ENCODE measurements at places on chromosomes 3 and 15.

DNA sequence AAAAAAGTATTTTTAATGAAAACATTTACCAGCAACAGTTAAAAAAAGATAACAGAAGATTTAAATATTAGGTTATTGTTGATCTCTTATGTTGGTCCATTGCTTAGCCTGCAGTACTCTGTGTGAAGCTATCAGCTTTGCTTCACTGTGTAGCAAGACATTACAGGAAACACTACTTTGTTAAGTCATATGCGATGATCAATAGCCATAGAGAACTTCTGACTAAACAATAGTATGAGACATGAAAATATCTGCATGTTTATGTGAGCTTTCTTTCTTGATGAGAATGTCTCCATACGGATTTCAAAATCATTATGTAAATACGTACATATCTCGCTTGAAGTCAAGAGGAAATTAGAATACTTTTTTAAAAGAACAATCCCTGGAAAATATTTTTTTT lies 27.0 kb upstream of the CAPN3 start:
- no peak for DNase-seq

GRCh38 chr15:67732671-67733374 lies 92.5 kb upstream of the SKOR1 start:
- no peak for DNase-seq

DNA sequence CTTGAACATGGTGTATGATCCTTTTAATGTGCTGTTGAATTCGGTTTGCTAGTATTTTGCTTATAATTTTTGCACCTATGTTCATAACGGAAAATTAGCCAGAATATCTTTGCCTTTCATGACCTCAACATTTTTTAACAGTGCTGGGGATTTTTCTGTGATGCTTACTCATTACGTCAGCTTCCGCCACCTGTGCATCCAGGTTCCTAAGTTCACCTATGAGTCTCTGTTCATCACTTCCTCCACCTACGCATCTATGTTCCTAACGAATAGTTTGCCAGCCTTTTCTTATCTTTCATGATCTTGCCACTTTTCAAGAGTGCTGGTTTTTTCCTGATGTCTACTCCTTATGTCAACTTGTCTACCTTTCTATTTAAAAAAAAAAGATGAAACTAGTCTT lies 16.5 kb downstream of the AADACL2 start:
- DNase-seq, result no peak

DNA sequence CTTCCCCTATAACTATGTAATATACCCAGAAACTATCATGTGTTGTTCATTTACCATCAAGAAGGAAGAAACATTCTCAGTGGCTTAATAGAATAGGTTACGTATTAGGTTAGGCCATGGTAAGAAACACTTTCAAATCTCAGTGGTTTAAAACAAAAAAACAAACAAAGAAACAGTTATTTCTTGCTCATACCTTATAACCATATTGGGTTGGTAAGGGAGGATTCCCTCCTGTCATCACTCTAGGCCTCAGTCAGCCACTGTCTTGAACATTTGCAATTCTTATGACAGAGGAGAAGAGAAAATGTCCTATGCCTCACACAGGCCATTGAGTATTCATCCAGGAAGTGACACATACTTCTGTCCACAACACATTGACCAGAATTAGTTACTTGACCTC lies 727.7 kb upstream of the NECTIN3 start:
- no peak for DNase-seq

GRCh38 chr3:172326993-172327392 lies 121.3 kb downstream of the GHSR start:
- DNase-seq, result no peak
